ENCODE measurements at places on chromosomes 6 and 20. TPM values are rescaled to one million over a fixed set of nuclear protein-coding genes. Genes with fewer than 3 reads are reported as not detected.

The MYBL2 gene
- 0.09 TPM for total RNA-seq

The BMP7 gene
- not detected for total RNA-seq

The TSPO2 gene
- not detected for total RNA-seq

The FERMT1 gene
- total RNA-seq, result 4.9 TPM

The SLC52A3 gene
- total RNA-seq, result not detected

The IL17A gene
- total RNA-seq, result not detected

The SLC32A1 gene
- total RNA-seq, result not detected

The SIRPB2 gene
- total RNA-seq, result not detected

The TBXT gene
- total RNA-seq, result not detected

The PHACTR3 gene
- not detected for total RNA-seq

The KIF13A gene
- 56.8 TPM for total RNA-seq

The NOTCH4 gene
- 0.77 TPM for total RNA-seq

The PRDM13 gene
- not detected for total RNA-seq

The CRIP3 gene
- 0.77 TPM for total RNA-seq

The C20orf144 gene
- total RNA-seq, result under 0.01 TPM

The SIGLEC1 gene
- total RNA-seq, result not detected

The MCHR2 gene
- total RNA-seq, result not detected

The ZMYND8 gene
- total RNA-seq, result 15.9 TPM

The ZBP1 gene
- not detected for total RNA-seq

The FAM210B gene
- total RNA-seq, result 40.0 TPM

The HSPA1L gene
- 1.7 TPM for total RNA-seq

The MDFI gene
- total RNA-seq, result 0.26 TPM

The POM121L2 gene
- total RNA-seq, result not detected

The MUCL3 gene
- not detected for total RNA-seq

The PI16 gene
- total RNA-seq, result 4.7 TPM

The TSHZ2 gene
- total RNA-seq, result 0.63 TPM

The DOK5 gene
- 26.8 TPM for total RNA-seq

The BPIFB2 gene
- not detected for total RNA-seq

The CRISP3 gene
- total RNA-seq, result not detected

The MYB gene
- 0.17 TPM for total RNA-seq

The ALDH8A1 gene
- 0.09 TPM for total RNA-seq

The APOM gene
- 1.8 TPM for total RNA-seq

The CLVS2 gene
- total RNA-seq, result under 0.01 TPM

The LY6G5C gene
- total RNA-seq, result 0.09 TPM

The DDR1 gene
- total RNA-seq, result 21.1 TPM

The ABRACL gene
- total RNA-seq, result 44.4 TPM

The SDHAF4 gene
- total RNA-seq, result 5.7 TPM

The ZC2HC1B gene
- total RNA-seq, result not detected

The SUMO4 gene
- total RNA-seq, result 1.6 TPM

The MYT1 gene
- not detected for total RNA-seq

The FGD2 gene
- total RNA-seq, result not detected

The OLIG3 gene
- total RNA-seq, result not detected

The FKBP1C gene
- 0.09 TPM for total RNA-seq

The SIM1 gene
- not detected for total RNA-seq

The GINS1 gene
- 1.6 TPM for total RNA-seq
